ENCODE measurements at places on chromosomes 13 and 19.

DNA sequence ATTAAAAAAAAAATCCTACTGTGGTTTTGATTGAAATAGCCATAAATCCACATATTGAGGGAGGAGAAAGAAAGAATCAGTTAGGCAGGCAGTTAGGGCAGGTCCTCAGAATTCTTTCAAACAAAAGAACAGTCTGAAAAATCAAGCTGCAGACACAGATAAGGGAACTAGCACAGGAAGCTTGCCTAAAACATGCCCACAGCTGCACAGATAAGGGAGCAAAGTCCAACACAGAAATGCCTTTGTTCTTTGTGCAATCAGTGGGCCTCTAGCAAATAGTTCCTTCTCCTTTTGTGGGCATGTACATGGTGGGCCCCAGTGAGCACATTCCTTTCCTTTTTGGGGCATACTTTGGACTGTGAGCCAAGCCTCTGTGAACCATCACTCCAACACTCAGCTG is 42.7 kb downstream of the UTP14C start:
- no peak for DNase-seq

DNA sequence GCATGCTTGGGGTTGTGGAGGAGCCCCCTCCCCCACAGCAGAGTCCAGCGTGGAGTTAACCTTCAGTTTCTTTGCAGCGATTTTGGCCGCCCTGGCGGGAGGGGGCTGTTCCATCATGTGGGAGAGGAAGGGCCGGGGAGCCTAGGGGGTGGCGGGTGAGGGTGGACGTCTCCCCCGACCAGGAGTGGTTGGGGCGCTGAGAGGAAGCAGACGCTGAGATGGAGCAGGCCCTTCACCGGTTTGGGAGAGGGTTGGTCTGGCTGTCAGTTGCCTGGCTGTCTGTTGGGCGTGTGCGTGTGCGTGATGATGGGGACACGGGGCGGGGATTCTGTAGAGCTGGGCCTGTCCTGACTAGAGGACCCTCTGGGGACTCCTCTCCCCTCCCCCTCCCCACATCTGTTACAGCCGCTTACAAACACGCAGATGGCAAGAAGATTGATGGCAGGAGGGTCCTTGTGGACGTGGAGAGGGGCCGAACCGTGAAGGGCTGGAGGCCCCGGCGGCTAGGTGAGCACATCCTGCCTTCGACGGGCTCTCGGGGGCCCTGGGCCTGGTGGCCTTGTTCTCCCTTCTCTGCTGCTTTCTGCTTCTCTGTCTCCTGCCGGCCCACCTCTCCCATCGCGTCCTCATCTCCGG is 9.8 kb upstream of the LIN7B start:
- DNase-seq: no peak

DNA sequence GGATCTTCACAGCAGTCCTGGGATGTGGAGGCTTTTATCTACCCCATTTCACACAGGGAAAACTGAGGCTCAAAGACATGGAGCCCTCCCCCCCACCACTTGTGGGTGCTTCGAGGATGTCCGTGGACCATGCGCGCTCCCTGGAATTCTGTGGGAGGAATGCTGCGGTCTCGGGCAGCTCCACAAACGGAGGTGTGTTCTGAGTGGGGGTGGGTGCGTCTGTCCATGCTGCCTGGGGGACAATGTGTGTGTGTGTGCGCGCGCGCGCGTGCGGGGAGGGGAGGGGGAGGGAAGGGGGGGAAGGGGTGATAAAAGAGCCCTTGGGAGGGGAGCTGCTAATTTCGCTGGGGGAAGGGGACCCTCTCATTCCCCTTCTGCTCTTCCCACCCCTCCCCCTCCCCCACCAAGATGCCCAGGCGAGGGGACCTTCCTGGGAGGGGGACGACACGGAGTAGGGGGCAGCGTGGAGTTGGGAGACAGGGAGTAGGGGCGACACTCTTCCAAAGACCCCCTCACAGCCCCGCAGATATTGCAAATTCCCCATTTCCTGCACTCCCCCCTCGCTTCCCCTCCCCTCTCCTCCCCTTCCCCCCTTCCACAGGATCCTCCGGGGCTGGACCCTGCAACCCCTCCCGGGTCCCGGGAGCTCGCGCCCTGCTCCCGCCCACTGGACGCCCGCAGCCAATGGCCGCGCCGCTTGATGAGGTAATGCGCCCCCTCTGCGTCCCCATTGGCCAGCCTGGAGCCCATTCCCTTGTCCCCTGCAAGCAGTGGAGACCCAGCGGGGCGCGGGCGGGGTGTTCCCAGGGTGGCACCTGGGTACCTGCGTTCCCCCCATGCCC is 18.9 kb upstream of the ZNRF4 start:
- peak; percentile 61 for DNase-seq

GRCh38 chr13:29421118-29421517 is 174.4 kb downstream of the SLC7A1 start:
- no peak for DNase-seq

DNA sequence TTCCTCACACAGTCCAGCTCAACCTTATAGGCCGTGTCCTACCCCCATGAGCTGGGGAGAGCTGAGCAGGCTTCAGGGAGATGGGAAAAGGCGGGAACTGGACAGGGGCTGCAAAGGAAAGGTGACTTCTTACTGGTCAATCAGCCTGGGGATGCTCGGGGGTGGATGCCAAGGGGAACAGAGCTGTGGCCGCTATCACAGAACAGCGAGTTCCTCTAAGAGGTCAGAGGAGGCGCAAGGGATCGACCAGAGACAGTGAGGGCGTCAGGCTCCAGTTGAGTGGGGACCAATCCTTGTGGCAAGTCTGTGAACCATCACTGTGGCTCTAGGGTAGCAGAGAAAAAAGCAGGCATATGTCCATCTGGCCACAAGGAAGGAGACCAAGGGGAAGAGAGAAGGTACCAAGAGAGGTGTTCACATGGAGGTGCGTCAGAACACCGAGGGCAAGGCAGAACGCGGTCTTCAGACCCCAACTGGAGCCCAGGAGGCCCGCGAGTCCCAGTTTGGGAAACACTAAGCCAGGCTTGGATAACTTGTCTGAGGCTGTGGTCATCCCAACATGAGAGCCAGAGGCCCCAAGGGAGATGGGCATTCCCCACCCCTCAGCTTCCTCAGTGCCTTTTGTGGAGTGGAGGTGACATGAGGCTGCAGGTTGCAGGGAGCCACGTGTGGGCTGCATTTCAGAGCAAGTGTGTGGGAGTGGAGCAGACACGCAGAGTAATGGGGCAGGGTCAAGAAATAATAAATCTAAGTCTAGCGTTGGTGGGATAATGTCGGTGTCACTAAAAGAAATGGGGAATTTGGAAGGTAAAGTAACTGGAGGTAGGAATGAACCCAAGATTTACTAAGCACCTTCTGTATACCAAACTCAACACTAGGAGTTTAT is 3.9 kb downstream of the F10 start:
- DNase-seq: no peak

DNA sequence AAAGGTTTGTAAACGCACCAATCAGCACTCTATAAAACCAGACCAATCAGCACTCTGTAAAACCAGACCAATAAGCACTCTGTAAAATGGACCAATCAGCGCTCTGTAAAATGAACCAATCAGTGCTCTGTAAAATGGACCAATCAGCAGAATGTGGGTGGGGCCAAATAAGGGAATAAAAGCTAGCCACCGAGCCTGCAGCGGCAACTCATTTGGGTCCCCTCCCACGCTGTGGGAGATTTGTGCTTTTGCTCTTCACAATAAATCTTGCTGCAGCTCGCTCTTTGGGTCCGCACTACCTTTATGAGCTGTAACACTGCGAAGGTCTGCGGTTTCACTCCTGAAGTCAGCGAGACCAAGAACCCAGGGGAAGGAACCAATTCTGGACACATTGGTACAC is 28.0 kb downstream of the ZNF175 start:
- DNase-seq: no peak

DNA sequence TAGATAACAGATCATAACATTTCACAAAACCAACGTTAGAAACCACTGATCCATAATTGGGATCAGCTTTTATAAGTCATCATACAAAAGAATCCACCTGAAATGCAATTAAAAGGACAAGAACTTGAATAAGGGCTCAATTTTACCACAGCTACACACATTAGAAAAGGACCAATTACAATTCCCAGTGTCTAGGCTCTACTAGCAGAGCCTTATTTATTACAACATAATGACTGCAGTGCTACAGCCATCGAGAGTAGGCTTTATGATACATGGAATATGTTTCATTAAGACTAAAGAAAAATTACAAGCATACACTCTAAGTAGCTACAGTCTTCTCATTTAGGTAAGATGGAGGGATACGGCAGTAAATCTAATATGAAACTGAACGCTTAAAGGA is 2.9 kb downstream of the RBM26 start:
- no peak for DNase-seq

- DNase-seq: no peak
These were observed 9.5 kb upstream of the VSIG10L start for GRCh38 chr19:51351266-51351990.

DNA sequence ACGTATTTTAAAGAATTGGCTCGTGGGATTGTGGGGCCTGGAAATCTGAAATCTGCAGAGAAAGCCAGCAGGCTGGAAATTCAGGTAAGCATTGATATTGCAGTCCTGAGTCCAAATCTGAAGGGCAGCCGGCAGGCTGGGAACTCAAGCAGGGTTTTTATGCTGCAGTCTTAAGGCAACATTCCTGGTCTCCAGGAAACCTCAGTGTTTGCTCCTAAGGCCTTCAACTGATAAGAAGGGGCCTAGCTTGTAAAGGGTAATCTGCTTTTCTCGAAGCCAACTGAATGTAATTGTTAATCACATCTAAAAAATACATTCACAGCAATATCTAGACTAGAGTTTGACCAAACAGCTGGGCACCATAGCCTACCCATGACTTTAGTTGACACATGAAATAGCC is 154.4 kb downstream of the EFNB2 start:
- DNase-seq: no peak

DNA sequence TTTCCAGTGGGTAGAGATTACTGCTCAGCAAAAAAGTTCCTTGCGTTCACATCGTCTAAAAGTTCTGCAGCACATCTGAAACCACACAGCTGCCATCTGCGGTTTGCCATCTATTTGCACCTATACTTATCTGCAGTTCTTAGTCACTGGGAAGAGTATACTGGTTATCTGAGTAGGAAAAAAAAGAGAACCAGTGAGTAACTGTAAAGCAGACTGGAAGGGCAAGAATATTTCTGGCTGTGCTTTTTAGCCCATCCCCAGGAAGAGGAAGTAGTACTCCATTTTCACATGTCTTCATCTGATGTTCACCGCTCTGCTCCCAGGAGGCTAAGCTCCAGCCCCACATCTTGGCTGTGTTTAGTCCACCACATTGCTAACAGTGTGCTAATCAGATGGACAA is 35.6 kb downstream of the EFNB2 start:
- no peak for DNase-seq

GRCh38 chr13:90232291-90232690 is 1115.2 kb upstream of the MIR17HG start:
- no peak for DNase-seq

DNA sequence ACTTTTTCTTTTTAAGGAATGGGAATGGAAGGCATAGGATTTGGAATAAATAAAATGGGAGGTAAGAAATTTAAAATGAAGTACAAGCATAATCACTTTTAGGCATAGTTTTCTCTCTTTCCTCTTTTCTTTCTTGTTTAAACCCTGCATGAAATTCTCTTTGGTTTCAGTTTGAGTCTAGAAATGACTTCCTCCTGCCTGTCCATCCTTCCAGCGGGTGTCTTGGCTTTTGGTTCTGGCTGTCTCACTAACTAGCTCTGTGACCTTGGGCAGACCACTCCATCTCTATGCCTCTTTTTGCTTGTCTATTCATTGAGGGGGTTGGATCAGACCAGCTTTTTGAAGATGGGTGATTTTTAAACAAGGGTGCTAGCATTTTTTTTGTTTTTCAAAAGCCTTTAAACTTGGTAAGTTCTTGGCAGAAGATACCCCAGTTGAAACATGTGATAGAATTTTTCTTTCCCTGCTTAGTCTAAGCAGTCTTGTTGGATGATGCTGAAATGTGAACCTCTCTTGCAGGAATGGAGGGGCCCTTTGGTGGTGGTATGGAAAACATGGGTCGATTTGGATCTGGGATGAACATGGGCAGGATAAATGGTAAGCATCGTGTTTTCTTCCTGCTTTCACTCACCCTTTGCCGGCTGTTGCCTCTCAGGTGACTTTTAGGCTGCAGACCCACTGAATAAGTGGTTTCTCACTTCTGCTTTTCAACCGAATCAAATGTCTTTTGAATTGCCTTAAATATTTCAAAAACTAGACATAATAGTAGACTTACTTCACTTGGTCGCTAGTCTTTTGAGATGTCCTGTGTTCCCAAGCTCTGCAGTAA is 28.6 kb downstream of the PRAM1 start:
- no peak for DNase-seq

Data from HFFc6 (cell line).